ENCODE measurements at places on chromosomes 5 and 9. TPM values are rescaled to one million over a fixed set of nuclear protein-coding genes. Genes with fewer than 3 reads are reported as not detected.

GRCh38 chr9:120916991-120917880, 9.4 kb downstream of the TRAF1 start:
- no peak for DNase-seq

- no peak for DNase-seq
These were observed 7.7 kb downstream of the EHMT1 start for GRCh38 chr9:137626464-137626863.

The CDH18 gene
- 0.15 TPM for total RNA-seq

- no peak for DNase-seq
These were observed 46.4 kb downstream of the BARX1 start for GRCh38 chr9:93908591-93909241.

DNA sequence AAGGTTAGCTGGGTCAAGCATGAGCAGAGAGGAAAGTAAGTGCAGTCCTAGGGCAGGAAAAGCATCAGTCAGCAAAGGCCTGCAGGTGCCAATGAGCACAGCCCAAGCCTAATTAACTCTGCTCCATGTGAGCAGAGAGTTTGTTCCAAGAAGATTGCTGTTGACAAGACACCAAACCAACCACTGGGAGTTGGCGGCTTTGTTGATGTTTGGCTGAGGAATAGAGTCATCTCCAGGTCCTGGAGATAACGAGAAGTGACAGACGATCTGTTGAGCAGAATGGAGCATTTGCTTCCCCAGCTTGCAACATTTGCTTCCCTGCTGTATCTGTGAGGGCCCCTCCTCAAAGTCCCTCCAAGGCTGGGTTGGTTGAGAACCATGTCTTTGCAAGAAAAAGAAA, 68.2 kb downstream of the FAM114A2 start:
- DNase-seq: no peak

DNA sequence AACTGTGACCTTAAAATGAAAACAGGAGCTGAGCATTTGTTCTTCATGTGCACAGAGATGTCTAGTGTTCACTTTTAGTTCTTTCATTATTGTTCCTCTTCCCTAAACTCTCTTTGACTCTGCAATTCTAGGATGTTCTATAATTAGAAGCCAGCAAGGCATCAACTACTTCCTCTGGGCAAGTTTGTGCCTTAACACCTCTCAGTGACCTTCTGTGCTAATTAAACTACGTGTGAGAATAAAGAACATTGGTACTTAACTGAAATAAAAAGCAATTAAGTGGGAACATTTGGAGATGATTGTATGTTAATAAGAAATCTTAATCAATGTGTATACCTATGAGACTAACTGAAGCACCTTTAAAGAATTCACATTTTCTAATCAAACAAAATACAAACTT, 242.8 kb downstream of the RASEF start:
- DNase-seq: no peak

DNA sequence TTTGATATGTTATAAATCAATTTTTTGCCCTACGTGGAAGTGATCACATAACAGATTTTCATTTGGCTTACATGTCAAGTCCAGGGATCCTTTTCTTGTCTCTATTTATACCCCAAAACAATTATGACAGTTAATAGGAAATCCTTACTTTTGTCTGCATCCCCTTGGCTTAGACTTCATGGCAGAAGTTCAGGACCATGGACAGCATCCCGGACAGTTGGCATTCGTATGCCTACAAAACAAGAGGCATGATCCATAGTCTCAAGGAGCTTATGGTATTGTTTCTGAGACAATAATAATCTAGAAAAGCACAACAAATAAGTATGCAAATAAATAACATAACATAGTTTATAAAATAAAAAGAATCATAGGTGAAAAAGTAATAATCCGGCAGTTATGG, 214.3 kb upstream of the GRIA1 start:
- DNase-seq: peak; percentile 37

- DNase-seq: no peak
These were observed 354.3 kb upstream of the CDH9 start for GRCh38 chr5:27392716-27393115.

DNA sequence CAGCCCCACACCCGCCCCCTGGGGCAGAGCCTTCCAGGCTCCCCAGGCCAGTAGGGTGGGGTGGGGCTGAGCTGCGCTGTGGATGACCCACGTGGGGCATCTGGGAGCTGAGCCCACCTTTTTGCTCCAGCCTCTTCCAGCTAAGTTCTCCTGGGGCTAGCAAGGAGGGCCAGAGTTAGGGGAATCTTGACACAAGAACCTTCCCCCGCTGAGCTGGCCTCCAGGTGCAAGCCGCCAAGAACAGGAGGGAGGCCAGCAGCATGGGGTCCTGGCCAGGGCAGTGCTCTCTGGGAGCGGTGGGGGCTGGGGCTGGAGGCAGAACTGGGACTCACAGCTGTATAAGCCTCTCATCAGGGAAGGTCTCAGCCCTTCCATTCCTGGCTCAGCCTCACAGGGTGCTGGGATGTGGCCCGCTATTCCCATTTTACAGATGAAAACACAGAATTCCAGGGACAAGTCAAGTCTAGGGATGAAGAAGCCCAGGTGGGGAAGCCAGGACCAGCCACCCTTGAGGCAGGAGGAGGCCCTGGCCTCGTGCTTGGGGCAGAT, 21.5 kb downstream of the SARDH start:
- no peak for DNase-seq

DNA sequence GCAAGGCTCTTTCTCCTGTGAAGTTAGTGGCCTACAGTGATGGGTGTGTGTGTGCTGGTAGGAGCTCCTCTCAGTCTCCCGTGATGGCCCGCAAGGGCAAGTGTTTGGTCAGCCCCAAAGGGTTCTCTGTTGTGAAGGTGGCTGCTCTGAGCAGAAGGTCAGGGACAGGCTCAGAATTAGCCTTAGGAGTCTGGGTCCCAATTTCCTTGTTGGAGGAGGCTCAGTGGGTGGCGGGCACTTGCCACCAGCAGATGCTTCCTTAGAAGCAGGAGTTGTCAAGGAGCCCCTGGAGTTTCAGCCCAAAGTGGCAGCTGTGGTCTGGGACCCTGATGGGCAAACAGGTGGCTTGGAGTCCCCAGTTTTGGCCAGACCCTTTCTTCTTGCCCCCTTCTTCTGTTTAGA, 154.4 kb downstream of the MACROH2A1 start:
- no peak for DNase-seq

DNA sequence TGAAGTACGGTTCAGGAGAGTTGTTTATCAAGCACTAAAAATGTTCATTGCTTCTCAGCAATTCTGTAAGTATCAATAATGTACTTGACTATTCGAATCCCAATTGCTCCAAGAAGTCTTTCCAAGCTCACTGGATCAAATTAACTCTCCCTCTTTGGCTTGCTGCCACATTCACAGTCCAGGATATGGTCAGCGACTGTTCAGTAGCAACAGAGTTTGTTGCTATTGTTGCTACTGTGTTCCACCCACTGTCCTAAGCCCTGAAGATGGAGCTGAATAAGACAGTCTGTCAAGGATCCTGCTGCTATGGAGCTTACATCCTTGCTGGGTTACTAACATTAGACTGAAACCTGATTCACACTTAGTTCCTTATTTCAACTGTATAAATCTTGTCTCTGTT, 110.8 kb downstream of the FGF10 start:
- DNase-seq: no peak

Measured in PC-3 (cell line).